ENCODE measurements at places on chromosomes 12 and 14. TPM values are rescaled to one million over a fixed set of nuclear protein-coding genes. Genes with fewer than 3 reads are reported as not detected.

The TAC3 gene
- total RNA-seq = not detected

The CD27 gene
- total RNA-seq = 131 TPM

The P2RX7 gene
- total RNA-seq = 9.7 TPM

The NRXN3 gene
- total RNA-seq = not detected

The SLC17A8 gene
- total RNA-seq = not detected

The C12orf50 gene
- total RNA-seq = not detected

The SLIRP gene
- total RNA-seq = 92.1 TPM

The KRT82 gene
- total RNA-seq = not detected

The STXBP6 gene
- total RNA-seq = not detected

The AQP6 gene
- total RNA-seq = not detected

The LTBP2 gene
- 0.05 TPM for total RNA-seq

The HOXC9 gene
- total RNA-seq = not detected

The E2F7 gene
- total RNA-seq = 25.3 TPM

The SLC2A14 gene
- 0.18 TPM for total RNA-seq

The TGM1 gene
- total RNA-seq = 3.1 TPM

The GALNT16 gene
- not detected for total RNA-seq

The GPRC5D gene
- total RNA-seq = not detected

The PRB4 gene
- total RNA-seq = not detected

The FGF23 gene
- total RNA-seq = not detected

The IAPP gene
- not detected for total RNA-seq

The EML5 gene
- 1.7 TPM for total RNA-seq

The CLEC4A gene
- total RNA-seq = not detected

The ANG gene
- total RNA-seq = 1.1 TPM

The WSCD2 gene
- not detected for total RNA-seq

The LUM gene
- total RNA-seq = not detected

The KRT2 gene
- 0.10 TPM for total RNA-seq

The TROAP gene
- total RNA-seq = 111 TPM

The CD4 gene
- 0.90 TPM for total RNA-seq

The RNF41 gene
- 27.9 TPM for total RNA-seq

The SLC38A4 gene
- total RNA-seq = not detected

The EMP1 gene
- total RNA-seq = 4.4 TPM

The CEP290 gene
- total RNA-seq = 10.6 TPM

The DYRK2 gene
- 72.9 TPM for total RNA-seq

The COCH gene
- total RNA-seq = 2.3 TPM

The PRICKLE1 gene
- 0.11 TPM for total RNA-seq

The CAPZA3 gene
- total RNA-seq = not detected

The RALGAPA1 gene
- 29.5 TPM for total RNA-seq

The RTL1 gene
- total RNA-seq = not detected

The MAP3K9 gene
- 7.0 TPM for total RNA-seq

The IGF1 gene
- total RNA-seq = 0.52 TPM

All from activated CD8-positive, alpha-beta T cell treated with anti-CD3 and anti-CD28 coated beads, Interleukin-2, amount 10 ng/mL, durations not matched to agents 7 days and 5 days (primary cell).